Stomach (tissue), 19 donors: ENCODE measurements at places on chromosomes 16 and 17. TPM values are rescaled to one million over a fixed set of nuclear protein-coding genes. Genes with fewer than 3 reads are reported as not detected.

The PPY gene
- not detected for total RNA-seq

DNA sequence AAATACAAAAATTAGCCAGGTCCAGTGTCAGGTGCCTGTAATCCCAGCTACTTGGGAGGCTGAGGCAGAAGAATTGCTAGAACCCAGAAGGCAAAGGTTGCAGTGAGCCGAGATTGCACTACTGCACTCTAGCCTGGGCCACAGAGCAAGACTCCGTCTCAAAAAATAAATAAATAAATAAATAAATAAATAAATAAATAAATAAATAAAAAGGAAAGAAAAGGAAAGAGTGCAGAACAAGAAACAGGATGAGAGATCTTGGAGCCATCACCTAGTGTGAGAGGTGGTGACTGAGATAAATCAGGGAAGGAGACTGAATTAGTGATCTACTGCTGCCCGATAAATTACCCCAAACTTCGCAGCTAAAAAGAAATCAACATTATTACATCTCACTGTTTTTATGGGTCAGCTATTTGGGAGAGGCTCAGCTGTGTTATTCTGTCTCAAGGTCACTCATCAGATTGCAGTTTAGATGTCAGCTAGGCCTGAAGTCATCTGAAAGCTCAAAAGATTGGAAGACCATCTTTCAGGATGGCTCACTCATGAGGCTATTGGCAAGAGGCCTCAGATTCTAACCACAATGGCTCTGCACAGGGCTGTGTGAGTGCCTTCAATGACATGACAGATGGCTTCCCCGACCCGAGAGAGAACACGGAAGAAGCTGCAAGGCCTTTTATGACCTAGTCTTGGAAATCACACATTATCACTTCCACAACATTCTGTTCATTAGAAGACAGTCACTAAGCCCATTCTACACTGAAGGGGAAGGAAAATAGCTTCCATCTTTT lies 66.4 kb downstream of the CMC2 start:
- DNase-seq: no peak

- no peak for DNase-seq
These were observed 162.8 kb upstream of the CDH11 start for GRCh38 chr16:65284626-65285025.

- peak; percentile 57 for DNase-seq
These were observed 54.3 kb upstream of the SREBF1 start for GRCh38 chr17:17890773-17891759.
